ENCODE measurements at places on chromosomes 5 and 9.
A peak's percentile ranks its signal among the peaks of the same experiment; 100 is the strongest.

GRCh38 chr9:15513335-15513734 lies 2.6 kb upstream of the PSIP1 start:
- DNase-seq: no peak

DNA sequence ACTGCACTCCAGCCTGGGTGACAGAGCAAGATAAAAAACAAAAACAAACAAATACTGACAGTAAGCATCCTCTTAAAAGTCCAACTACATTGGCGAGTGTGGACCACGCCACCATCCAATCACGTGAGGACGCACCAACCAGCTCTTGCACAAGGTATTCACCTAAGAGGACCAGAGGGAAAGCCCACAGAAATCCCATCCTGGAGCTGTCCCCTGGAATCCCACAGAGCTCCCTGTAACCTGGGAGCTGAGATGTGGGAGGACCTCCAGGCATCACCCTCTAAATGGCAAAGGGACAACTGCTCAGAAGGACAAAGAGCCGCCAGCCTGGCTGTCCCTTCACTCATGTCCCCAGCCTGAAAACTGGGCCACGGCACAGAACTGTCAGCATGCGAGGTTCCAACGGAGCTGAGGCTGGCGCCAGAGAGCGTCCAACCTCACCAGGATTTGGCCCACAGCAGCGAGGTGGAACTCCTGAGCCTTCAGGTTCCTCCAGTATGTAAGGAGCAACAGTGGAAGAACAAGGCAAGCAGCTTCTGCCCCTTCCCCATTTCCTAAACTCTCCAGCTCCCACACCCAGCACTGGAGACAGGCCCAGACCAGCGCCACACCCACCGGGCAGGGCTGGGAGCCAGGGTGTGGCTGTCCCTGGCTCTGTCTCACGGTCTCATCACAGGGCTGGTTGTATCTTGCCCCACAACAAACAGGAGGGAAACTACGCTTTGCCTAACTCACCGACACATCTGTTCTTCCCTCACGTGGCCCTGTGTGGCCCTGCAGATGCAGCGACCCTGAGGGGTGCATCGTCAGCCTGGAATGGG lies 15.2 kb downstream of the IPPK start:
- DNase-seq: no peak

GRCh38 chr9:121483049-121483448 lies 16.6 kb downstream of the GGTA1 start:
- DNase-seq: no peak

DNA sequence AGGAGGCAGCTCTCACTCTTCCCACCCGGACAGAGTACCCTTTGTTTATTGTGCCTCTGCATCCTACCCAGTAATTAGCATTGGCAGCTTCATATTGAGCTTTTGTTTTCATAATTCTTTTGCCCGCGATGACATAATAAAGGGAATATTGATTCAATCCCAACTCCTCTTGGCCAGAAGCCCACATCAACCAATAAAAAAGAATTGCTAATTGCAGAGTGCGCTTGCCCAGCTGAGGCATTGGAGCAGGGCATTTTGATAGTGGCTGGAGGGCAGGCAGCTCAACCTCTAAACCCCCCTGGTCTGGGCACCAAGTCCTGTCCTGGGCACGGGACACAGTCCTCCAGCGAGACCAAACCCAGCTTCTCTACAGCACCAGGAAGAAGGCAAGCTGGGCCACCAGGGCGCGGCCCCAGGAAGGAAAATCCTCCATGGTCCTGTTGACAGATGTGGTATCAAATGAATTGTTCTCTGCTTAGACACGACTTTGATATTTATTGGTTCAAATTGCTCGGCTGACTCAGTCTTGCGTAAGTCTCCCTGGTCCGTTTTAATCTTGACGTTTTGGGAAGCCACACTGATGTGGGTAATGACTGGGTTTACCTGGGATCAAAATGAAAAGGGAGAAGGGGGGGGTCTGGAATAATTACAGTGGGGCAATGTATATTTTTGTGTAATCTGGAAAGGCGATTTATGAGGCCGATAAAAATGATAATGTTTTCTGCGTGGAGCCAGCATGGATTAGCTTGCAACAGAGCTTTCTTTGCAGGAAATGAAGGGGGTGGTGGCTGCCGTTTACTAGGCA lies 220.7 kb upstream of the MSX2 start:
- no peak for DNase-seq

DNA sequence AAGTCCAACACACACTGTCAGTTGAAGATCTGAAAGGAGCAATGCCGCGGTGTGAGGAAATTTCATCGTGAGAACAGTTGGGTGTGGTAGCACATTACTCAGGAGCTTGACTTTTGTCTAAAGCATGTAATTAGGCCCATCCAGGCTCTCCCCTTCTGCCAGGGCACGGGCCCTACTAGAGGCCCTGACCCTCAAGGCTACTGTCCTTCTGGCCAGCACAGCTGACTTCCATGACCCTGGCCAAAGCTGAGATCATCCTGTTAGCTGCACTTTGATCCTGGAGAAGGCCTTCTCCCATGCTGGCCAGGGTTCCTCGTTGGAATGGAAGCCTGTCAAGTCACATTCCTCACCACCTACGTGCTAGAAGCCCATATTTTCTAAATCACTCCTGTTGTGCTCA lies 77.8 kb upstream of the SLC1A3 start:
- no peak for DNase-seq

DNA sequence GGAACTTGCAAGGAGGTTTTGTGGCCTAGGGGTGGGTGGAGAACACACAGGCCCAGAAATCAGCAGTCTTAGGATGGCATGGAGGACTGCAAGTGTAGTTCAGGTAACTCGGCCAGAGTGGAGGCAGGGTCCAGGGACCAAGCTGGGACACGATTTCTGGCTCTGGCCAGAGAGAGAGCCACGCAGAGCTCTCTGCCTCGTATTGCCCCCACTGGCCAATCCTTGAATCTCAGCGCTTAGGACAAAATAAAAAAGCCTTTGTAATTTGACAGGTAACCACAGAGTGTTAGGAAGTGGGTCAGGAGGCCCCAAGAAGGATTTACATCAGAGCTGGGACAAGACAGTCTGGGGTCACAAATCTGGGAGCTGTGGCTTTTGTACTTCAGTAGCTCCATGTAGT lies 11.7 kb downstream of the MAP3K1 start:
- peak; percentile 36 for DNase-seq

DNA sequence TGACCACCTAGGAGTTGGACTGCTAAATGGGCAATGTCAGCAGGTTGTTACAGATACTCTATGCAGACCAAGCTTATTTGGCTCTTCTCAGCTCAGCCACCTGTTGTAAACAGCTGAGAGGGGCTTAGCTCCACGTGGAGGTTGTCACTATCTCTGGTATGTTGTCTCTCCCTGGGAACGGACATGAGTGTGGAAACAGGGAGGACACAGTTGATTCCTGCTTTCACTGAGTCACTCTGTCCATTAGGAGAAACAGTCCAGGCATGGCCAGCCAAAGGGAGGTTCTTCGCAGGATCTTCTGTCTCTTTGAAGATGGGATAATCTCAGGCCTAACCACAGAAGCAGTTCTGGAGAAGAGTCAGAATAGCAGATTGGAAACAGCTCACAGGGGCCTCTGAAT lies 121.2 kb downstream of the PALM2AKAP2 start:
- no peak for DNase-seq

GRCh38 chr5:55030676-55031369 lies 6.8 kb downstream of the GZMK start:
- no peak for DNase-seq

DNA sequence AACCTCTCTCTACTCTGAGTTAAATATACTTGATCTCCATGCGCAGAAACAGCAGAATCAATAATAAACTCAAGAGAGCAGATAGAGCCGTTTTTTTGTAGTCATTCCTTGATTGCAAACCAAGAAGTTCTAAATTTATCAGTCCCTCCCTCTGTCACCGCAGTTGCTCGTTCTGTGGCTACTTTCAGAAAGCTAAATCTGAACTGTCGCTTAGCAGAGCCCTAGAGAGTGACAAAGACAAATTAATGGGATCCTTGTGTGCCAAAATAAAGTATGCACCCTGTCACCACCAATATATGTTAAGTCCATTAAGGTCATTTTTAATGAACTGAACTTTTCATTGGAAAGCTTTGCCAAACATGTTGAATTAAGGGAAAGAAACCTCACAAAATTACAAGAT lies 218.3 kb downstream of the ADAMTSL1 start:
- DNase-seq: no peak

GRCh38 chr5:1335540-1336095 lies 9.3 kb downstream of the CLPTM1L start:
- no peak for DNase-seq

- DNase-seq: no peak
Observed at GRCh38 chr5:179308563-179309382, 36.5 kb downstream of the ADAMTS2 start.

- DNase-seq: no peak
Observed at GRCh38 chr5:172846249-172846648, 12.2 kb downstream of the ERGIC1 start.

DNA sequence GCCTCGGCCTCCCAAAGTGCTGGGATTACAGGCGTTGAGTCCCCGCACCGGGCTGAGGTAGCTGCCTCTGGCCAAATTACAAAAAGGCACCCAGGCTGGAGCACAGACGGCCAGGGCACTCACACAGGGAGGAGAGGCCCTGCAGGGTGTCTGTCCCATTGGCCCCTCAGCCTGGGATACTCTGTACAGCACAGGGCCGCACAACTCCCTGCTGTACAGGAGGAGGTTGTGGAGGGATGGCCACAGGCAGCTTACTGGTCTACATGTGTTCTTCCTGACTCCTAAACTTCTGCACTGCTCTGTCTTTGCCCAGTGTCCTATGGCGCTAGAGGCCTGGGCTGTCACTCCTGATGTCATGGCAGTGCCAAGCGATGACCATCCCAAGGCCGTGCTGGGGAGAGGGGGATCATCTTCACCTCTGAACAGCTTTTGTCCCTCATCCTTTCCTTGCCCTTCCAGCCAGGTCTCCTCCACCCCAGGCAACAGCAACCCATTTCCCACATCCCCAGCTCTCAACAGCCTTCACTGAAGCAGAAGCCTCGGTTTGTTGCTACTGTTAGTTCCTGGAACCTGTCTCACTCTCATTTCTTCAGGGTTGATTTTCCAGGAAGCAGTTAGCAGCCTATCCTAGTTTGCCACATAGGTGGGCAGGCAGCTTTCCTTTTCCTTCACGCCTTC lies 1.8 kb upstream of the CNOT6 start:
- DNase-seq: no peak

DNA sequence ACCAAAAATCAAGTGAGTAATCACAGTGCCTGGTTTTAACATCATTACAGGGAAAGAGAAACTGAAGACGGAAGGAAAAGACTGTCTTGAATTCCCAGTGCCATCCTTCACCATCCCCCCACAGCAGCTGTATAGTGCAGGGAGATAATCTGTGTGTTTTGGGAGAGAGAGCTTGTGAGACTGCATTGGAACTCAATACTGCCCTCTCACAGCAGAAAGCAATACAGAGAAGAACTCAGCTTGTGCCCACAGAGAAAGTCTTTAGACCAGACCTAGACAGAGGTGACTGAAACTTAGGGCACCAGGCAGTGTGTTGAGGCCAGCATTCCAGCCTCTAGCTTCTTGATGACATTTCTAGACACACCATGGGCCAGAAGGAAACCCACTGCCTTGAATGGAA lies 754.7 kb upstream of the CDH6 start:
- DNase-seq: no peak

DNA sequence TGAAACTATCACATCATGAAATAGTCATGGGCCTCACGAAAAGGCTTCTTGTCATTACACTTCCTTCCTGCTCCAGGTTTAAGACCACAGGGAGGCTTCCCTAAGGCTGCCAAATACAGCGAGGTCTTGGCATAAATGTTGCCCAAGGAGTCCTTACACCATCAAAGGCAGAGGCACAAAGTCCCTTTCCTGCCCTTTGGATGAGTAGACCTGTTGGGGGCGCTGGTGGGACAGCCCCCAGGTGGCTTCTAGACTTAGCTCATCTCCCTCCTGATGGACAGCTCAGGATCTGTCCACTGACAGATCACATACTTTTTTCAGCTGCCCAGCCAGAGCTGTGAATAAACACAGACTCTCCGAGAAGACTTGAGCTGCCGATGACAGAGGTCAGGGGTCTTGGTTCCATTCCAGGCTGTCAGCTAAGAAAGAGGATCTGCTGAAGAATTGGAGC lies 15.5 kb upstream of the MEGF9 start:
- DNase-seq: no peak

DNA sequence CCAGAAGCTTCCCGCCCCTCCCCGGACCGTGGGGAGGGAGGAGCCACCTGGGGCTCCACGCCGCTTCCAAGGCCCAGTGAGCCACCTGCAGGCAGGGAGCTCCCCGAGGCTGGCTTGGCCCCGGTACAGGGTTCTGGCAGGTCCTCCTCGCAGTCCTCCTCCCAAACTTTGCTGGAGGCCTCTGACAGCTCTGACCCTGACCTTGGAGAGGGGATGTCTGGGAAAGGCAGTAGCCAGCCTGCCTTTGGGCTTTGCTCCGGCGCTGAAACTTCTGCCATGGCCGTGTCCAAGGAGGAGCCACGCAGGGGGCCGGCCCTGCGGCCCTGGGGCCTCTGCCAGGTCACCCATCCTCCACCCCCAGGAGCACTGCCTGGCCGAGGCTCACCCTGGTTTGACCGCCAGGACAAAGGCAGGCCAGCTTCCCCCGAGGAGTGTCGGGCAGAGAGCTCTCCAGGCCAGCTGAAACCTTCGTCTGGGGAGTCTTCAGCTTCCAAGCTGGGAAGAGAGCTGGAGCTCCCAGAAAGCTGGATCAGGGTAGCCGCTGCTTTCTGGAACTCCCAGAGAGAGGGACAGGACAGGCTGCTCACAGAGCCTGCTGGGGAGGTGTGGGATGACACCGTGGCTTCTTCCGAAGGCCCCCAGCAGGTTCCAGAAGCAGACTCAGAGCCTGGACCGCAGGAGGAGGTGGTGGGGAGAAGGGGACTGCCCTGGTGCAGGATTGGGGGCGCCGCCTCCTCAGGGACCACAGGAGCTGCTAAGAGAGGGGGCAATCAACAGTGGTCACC lies 9.0 kb upstream of the QSOX2 start:
- no peak for DNase-seq

- DNase-seq: no peak
Observed at GRCh38 chr5:112812549-112812948, 48.5 kb upstream of the SRP19 start.

DNA sequence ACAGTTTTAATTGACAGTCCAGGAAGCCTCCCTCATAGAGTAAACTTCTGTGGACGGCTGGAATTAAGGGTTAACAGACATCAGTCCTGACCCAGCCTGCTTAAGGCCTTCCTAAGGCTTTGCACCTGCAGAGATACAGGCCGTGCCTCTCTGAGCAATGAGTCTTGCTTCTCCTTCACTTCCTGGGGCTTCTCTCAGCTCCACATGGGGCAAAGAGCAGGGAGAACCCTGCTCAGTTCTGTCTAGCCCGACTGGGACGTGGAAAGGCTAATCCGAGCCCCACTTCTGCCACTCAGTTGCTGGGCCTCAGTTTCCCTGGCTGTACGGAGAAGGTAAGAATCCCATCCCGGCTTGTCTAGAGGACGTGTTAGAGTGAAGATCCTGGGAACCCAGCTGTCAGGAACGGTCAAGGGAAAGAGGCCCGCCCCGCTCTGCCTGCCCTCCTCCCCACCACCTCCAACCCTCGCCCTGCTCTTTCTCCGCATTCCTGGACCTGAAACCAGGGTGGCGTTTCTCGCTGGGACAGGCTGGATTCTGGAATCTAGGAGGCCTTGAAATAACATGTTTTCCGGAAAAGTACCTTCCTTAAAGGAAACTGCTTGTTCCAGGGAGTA lies 6.5 kb downstream of the SPAAR start:
- DNase-seq: no peak

- no peak for DNase-seq
Observed at GRCh38 chr9:130313103-130313858, 47.7 kb downstream of the HMCN2 start.

GRCh38 chr5:3092664-3093063 lies 341.2 kb upstream of the IRX2 start:
- DNase-seq: no peak

Data from central memory CD4-positive, alpha-beta T cell (primary cell).